ENCODE measurements at places on chromosomes 7 and 10.

- DNase-seq: no peak
Measured at GRCh38 chr10:127408733-127409132, 140.4 kb upstream of the NPS start.

GRCh38 chr10:87547734-87548311 is 43.1 kb downstream of the MINPP1 start:
- DNase-seq: peak; percentile 22

GRCh38 chr10:74690393-74690792 is 136.0 kb upstream of the KAT6B start:
- DNase-seq: no peak

DNA sequence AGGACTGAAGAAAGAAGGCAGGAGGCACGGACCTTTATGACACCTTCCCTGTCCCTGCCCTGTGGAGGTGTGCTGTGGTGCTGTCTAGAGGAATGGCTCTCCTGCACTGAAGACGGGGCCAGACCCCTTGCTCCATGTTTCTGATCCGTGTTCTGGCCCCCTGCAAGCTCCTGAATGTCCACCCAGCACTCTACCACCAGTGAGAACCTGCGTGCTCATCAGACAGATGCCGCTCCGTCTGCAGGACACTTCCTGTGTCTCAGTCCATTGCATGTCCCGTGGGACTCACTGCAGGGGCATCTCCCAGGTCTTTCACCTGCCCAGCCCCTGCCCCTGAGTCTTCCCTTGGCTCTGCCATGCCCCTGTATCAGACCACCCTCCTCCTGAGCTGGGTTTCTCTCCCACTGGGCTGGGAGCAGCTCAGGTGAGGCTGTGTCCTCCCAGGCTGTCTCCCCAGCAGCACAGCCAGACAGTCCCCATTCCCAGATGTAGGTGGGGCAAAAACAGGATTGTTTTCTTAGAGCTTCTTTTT is 278.3 kb upstream of the ZNF32 start:
- DNase-seq: no peak

- no peak for DNase-seq
Measured at GRCh38 chr7:20574784-20575720, 40.4 kb upstream of the ABCB5 start.

- DNase-seq: no peak
Measured at GRCh38 chr7:66634816-66635215, 6.1 kb downstream of the KCTD7 start.

DNA sequence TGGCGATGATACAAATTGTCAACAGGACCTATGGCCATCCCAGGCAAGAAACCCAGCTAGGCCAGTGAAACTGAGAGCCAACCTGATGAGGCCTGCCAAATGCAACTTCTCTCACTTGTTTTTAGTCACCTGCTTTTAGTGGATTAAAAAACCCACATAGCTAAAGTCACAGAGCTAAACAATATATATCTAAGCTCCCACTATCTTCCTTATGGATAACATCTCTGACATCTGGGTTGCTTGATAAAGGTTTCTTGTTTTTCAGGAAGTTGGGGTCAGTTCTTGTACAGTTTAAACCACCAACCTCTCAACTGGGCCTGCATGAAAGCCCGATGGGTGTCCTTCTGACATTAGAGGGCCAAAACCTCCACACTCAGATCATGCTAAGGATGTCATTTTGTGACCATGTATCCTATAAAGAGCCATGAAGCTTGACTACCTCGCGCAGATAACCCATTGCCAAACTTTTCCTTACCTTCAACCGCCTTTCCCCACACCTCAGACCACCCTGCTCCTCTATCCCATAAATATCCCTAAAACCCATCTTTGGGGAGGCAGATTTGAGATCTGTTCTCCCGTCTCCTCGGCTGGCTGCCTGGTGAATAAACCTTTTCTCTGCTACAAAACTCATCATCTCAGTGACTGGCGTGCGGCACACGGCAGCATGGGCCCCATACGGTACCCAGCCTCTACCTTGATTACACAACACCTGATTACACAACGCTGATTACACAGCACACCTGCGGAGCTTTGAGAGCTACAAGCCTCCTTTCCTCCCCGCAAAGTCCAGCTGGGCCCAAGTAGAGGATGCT is 797 bp upstream of the STMP1 start:
- DNase-seq: no peak

- no peak for DNase-seq
Measured at GRCh38 chr10:130254243-130254642, 118.1 kb downstream of the GLRX3 start.

- DNase-seq: no peak
Measured at GRCh38 chr10:15661574-15661973, 58.1 kb downstream of the ITGA8 start.

- no peak for DNase-seq
Measured at GRCh38 chr7:81846398-81846797, 76.6 kb upstream of the HGF start.

DNA sequence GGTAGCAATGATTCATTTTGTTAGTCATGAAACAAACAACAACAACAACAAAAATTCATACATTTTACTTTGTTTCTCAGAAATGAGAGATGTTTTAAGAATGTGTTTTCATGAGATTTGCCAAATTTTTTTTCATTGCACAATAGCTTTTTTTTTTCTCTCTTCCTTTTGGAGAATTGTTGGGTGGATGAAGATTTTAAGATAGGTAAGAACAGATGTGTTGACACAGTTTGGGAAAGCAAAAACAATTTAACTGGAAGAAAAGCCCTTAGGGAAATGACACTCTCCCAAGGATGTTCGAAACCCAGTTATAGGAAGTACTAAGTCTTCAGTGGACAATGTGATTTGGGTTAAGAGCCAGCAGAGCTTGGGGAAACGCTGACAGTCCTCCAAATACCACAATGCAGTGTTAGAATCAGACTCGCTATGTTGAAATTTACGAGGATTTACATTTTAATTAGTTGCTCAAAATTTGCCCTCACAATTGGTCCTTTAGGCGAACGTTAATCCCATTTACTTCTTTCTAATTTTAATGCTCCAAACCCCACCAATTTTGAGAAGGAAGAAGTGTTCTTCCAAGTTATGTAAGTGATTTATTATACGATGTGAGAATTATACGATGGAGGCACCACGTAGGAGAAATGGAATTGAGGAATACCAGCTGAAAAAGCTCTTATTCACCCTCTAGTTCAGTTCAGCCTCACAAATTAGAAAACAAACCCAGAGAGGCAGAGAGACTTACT is 61.2 kb downstream of the HHEX start:
- DNase-seq: no peak

DNA sequence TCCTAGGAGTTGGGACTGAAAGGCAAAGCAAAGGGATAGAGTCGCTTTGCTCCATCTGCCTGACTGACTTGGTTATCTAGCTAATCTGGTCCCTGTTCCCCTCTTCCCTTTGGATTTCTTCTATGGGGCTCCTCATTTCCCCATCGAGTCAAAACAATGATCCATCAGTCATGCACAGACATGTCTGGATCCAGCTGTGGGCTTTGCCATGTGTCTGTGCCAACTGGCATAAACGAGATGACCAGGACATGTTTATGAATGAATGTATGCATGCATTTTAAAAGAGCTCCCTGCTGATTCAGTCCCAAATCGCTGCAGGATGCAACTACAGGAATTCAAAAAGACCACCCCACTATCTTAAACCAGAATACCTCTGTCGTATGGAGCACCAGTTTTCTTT is 122.0 kb downstream of the ARL4A start:
- no peak for DNase-seq

GRCh38 chr7:92916770-92917224 is 80.4 kb upstream of the CDK6 start:
- DNase-seq: no peak

DNA sequence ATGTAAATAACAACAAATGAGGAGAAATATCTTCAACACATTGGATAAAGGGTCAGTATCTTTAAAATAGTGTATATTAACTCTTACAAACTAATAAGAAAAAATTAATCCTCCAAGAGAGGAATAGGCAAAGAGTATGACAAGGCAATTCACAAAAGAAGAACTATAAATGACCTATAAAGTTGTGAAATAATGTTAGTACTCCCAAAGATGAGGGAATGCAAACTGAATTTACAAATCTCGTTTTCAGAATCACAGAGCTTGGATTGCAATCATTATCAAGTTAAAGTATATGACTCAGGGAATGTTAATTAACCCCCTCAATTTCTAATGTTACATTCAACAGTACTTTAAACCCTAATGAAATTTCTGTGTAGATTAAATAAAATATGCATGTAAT is 87.3 kb upstream of the TARP start:
- DNase-seq: no peak

GRCh38 chr10:100996678-100997359 is 2.8 kb upstream of the LZTS2 start:
- peak; percentile 36 for DNase-seq

All from hepatic stellate cell (primary cell).